ENCODE measurements at places on chromosomes 2 and 18.
A peak's percentile ranks its signal among the peaks of the same experiment; 100 is the strongest.

- no peak for DNase-seq
Measured at GRCh38 chr2:230922951-230923717, 1.9 kb downstream of the GPR55 start.

DNA sequence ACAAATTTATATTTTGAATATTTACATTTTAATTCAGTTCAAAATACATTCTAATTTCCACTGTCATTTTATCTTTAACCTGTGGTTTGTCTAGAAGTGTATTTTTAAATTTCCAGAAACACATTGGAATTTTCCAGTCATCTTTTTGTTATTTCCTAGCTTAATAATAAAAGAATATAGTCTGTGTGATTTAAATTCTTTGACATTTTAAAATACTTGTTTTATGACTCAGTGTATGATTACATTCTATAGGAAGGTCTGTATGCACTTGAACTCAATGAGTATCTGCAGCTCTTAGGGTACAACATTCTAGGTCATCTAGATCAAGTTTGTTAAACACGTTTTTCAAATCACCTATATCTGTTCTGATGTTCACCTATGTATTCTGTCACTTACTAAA lies 88.3 kb upstream of the MBOAT2 start:
- DNase-seq = no peak

GRCh38 chr18:77057006-77057395 lies 75.6 kb downstream of the MBP start:
- no peak for DNase-seq

DNA sequence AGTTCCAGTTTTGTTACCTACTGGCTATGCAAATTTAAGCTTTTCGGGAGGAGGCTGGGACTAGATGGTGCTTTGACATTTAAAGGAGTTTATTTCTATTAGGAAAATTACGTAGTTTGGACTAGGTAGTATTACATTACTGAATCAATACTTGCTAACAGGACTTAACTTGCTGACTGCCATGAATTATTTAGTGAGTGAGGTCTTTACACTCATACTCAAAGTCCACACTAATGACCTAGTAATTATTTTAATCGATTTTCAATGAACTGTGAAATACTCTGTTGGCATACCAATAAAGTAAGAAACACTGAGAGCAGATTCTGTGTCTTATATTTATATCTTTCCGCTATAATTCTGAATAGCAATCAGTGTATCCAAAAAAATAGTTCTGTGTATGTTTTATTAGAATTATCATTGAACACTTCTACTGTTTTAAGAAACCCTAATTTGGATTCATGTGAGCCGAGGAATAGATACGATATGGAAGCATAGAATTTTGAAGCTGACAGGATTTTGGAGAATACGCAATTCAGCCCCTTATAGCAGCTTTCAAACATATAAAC lies 55.0 kb downstream of the CHST9 start:
- no peak for DNase-seq

GRCh38 chr2:156470975-156471583 lies 34.9 kb downstream of the GPD2 start:
- no peak for DNase-seq

- no peak for DNase-seq
Measured at GRCh38 chr18:55920063-55920462, 332.1 kb upstream of the TCF4 start.

DNA sequence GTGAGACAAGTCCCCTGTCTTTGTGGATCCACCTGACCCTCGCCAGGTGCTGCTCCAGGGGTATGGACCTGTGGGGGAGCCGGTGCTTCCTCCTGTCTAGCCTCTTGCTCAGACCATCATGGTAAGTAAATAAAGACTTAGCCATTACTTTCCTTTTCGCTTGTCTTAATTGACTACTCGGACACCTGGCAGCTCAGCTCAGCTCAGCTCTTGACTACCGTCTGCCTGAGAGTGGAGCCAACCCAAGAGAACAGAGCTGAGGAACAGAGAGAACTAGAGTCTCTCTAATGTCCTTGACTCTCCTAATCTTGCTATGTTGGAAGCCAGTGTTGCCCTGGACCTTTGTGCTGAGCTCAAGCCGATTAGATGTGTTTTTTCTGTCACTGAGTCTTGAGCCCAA lies 170.3 kb upstream of the CXCR4 start:
- DNase-seq = no peak

DNA sequence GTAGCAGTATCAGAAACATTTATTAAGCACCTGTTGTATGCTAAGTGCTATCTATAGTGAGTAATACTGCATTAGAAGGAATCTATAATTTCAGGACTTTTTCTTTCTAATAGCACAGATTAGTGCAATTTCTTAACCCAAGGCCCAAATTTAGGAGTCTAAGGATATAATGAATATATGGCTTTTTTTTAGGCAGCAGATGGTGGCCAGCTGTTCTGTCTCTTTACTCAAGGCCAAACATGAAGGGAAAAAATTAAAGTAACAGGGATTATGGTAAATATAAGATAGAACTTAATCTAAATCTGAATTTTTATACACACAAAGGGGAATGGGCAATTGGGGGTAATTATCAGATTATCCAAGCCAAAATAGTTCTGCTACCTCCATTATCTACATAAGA lies 230.6 kb upstream of the SP5 start:
- DNase-seq = no peak

DNA sequence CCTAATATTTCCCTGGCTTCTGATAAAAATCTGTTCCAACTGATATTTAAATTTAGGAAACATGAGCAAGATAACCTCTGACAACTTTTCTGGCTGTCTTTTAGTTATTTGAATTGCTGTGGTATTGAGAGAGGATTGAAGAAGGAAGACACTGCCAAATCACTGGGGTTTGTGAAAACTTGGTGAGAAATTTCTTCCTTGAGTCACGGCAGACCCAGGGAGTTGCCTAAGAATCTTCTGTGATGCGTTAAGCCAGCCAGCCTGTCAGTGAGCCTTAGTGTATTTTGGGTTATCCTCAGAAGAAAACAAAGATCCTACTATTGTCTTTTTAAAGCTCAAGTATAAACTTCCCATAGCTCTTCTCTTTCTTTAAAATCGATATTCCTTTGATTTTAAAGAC lies 17.5 kb upstream of the DOK6 start:
- no peak for DNase-seq

DNA sequence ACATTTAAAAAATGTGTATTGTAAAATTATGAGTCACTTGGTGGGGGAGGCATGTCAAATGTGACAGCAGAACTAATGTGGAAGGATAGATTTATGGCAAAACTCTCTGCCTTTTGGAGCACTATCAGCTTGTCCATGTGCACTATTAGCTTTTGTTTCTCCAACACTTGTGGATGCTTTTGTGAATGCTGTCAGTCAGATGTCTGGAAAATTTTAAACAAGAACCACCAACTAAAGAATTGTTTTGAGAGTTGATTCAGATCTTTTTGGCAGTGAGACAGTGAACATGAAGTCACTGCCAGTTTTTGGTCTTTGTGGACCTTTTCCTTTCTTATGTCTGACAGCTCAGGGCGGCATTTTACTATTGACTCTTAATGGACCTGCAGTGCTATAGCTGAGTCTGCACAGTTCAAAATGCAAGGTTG lies 72.4 kb downstream of the KIAA1328 start:
- DNase-seq = no peak

- DNase-seq = no peak
Measured at GRCh38 chr2:37730037-37730818, 58.8 kb upstream of the CDC42EP3 start.

GRCh38 chr2:156181208-156181607 lies 151.3 kb downstream of the NR4A2 start:
- peak; percentile 15 for DNase-seq

DNA sequence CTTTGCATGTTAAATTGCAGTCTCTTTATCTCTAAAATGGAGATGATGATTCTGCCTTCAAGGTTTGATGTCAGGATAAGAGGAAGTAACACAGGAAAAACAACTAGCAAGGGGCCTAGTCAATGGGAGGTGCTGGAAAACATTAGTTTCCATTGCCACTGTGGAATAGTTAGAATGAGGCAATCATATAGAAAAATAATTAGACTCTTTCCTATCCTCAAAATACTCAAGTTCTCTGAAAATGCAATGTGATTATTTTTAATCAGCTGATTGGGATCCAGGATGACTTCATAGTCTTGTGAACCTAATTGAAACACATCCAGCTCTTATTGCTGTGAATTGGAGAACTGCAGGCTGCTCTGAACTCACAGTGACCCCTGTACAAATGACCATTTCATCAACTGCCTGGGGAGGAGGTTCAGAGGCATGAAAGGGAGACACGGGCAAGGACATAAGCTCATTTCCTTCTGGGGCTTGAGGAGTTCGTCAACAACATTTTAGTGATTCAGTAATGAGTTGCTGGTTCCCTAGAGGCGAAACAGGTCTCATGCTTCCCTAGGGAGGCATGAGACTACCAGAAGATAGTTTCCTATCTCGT lies 422.5 kb downstream of the LPIN1 start:
- DNase-seq = peak; percentile 15

DNA sequence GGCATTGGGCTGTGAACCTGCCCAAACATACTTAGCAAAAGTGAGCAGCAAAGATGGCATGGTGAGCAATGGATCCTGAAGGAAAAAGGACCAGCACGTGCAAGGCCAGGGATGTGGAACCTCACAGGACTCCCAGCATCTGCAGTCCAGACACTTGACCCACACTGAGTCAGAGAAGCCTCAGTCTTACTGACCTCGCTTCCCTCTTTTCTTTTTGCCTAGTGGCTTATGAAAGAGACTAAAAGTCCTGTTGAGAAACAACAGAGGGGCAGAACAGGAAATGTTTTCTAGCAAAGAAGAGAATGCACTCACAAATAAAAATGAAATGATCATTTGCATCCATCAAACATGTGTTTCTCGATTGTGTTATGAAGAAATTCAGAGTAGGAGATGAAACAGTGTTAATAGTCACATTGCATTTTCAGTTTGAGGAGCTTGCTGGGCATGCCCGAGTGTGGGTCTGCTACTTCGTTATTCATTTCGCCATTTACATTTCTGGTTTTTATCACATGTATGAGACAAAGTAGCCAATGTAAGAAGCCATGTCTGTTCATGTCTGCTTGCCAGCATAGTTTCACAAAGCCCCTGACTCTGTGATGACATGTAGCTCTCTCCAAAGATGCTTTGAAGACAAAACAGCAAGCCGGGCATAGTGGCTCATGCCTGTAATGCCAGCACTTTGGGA lies 118.4 kb downstream of the INO80D start:
- DNase-seq = no peak

DNA sequence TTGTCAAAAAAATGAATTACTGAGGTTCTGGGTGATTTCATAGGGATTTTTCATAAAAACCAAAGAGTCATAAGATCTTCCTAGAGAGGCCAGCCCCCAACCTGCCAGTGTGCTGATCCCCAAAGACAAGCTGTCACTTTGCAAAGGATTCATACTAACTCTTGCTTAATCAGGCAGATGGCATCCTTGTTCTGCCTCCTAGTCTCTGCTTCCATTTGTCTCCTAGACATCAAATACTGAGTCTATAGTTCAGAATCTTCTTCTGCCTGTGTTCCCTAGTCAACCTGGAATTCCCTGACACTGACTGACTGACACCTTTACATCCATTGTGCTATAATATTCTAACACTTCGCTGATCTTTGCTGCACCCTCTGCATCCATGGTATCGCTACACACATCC lies 84.9 kb downstream of the SLC8A1 start:
- no peak for DNase-seq

DNA sequence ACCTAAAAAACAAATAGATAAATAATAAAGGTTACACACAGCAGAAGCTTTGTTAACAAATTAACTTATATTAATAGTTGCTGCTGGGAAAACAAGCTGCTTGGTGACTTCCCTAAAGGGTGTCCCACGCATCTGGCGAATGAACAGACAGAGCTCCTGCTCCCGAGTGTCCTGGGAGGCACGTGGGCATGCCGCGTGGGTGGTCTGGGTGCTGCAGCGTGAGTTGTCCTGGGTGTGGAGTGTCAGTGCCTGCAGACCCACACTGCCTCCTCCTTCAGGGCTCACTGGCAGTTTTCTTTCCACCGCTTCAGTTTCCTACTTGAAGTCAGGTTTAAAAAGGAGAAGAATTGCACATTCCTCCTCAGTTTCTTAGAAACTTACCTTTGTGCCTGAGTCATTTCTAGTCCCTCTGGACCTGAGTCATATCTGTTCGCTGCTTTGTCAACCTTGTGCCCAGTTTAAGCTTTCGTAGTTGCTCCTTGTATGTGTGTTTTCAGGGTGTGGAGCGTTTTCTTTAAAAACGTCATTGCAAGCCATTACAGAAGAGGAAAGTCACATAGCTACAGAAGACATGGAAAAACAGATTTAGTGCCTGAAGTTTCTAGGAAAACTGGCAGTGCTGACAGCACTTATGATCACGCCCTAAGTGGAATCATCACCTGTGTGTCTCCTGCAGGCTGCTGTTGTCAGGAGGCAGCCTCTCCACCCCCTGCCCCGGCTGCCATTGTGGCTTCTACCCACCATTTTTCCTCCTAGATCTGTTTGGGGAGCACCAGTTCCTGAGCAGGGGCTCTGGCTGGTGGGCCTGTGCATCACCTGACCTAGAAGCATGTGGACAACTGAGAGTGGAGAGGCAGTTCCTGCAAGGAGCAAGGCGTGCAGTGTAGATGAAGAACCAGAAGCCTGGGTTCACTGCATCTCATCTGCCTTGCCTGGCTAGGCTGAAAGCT lies 24.5 kb downstream of the IMPA2 start:
- peak; percentile 89 for DNase-seq

DNA sequence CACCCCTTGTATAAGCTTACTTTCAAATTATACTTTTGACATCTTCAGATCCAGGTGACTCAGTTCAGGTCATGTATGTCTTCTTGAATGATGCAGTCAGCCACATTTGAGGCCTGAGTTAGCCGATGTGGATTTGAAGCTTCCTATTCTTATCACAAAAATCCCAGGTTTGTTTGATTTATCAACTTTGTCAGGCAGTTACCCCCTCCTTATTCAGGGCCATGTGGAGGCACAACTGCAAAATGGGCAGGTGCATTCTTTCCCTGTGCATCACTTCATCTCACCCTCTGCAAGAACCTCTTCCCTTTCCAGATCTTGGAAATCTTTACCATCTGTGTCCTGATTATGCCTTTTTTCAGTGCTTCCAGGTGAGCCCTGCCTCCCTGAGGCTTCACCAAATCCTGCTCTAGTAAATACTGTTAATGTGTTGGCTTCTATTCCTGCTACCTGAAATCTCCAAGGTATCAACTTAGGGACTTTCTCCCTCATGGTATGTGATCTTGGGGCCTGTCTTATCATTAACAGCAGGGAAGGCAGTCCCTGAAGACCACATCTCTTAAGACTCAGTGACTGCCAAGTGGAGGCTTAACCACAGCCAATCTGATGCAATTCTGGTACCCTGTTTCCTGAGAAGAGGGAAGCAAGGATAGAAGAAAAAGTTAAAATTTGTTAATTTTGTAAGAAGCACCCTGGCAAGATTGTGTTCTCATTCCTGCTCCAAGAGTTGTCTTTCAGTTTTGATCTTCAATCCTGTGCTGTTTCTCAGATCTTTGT lies 9.4 kb upstream of the ARHGAP28 start:
- no peak for DNase-seq
